ENCODE measurements at places on chromosomes 4 and X.
A peak's percentile ranks its signal among the peaks of the same experiment; 100 is the strongest.

DNA sequence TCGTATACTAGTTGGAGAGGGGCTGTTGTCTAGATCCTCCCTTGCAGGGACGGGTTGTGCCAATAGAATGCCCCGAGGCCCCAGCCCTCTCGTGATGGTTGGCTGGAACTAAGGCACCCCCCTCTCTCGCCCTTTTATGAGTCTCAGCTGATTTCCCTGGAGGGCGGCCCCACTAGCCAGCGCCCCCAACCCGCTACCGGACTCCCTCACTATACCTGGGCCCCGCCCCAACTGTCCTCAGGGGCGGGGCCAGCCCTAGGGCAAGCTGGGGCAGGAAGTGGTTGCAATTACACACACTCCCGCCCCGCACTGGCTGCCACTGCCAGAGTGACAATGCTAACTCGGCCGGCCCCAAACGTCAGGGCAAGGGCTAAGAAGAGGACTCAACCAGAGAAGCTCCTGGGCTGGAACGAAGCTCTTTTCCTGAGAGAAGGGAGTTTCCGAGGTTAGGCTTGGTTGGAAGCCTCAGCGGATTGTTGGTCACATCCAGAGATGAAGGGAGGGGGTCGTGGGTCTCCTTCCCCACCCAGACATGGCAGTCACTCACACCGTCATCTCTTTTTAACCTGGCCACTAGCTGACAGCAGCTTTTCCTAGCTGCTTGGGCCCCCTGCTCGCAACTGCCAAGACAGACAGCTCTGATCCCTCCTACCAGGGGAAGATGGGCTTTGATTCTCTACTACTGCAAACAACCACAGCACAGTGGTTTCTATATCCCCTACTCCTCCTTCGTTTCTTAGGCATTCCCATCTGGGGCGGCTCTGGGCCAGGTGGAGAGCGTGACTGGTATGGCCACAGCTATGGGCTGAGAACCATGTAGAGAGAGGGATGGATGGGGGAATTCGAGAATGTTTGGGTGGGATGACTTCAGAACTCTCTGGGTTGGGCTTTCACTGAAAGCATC, 21.0 kb upstream of the BCORL1 start:
- DNase-seq, result no peak

DNA sequence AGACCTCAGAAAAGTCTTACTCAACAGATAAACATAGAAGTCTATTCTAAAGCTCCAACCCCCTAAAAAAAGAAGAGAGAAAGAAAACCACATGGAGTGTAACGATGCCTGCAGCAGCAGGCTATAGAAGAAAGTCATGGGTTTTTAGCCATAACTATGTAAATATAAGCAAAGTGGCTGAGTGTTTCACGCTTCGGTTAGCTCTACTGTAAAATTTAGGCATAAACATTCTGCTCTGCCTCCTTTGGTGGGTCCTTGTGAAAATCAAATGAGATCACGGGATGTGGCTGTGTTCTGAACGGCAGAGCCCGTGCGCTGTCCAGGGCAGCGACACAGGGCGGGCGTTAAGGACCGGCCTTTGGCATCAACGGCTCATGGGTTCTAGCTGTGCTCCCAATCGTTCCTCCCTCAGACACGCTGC, 78.4 kb downstream of the IRF2 start:
- no peak for DNase-seq

DNA sequence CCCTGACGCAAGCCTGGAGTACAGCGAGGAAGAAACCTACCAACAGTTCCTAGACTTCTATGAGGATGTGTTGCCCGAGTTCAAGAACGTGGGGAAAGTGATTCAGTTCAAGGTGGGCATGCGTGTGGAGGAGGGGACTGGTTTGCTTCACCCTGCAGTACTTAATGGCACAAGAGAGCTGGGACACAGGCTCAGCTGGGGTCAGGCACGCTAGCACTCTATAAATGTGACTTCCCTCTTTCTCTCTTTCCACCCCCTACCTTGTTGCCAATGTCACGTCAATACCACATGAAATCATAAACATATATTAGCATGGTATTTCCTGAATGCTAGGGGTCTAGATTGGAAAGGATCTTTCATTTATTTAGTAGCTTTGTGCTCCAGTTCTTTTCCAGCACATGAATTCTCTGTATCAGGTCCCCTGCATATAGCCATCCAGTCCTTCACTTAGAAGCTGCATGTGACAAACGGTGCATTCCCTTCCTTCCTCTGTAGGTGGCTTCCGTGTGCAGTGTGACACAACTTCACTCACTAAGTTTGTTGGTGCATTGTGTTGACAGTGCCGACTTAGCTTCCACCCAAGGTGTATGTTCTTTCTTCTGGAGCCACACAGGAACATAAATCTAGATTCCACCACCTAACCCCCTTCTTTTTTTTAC, 25.6 kb downstream of the ZRSR2 start:
- DNase-seq, result peak; percentile 31

GRCh38 chr4:4989083-4989622, 30.1 kb downstream of the CYTL1 start:
- DNase-seq, result no peak

DNA sequence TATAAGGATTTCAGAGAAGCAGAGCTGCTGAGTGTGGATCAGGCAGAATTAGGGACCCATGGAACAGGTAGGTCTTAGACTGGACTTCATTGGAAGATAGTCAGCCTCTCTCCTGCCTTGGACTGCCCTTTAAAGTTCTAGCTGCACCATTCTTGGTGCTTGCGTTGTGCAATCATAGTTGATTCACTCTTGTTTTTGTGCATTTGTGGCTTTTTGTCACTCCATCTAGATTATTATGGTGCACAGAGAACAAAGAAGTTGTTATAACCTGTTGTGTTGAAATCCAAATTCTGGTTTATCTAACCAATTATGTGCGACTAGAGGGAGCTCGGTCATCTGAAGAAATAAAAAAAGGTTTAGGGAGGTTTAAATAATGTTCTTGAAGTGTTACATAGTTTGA, 59.3 kb downstream of the JADE1 start:
- peak; percentile 57 for DNase-seq

- DNase-seq, result peak; percentile 57
Observed at GRCh38 chrX:48972220-48973164, 848 bp upstream of the KCND1 start.

DNA sequence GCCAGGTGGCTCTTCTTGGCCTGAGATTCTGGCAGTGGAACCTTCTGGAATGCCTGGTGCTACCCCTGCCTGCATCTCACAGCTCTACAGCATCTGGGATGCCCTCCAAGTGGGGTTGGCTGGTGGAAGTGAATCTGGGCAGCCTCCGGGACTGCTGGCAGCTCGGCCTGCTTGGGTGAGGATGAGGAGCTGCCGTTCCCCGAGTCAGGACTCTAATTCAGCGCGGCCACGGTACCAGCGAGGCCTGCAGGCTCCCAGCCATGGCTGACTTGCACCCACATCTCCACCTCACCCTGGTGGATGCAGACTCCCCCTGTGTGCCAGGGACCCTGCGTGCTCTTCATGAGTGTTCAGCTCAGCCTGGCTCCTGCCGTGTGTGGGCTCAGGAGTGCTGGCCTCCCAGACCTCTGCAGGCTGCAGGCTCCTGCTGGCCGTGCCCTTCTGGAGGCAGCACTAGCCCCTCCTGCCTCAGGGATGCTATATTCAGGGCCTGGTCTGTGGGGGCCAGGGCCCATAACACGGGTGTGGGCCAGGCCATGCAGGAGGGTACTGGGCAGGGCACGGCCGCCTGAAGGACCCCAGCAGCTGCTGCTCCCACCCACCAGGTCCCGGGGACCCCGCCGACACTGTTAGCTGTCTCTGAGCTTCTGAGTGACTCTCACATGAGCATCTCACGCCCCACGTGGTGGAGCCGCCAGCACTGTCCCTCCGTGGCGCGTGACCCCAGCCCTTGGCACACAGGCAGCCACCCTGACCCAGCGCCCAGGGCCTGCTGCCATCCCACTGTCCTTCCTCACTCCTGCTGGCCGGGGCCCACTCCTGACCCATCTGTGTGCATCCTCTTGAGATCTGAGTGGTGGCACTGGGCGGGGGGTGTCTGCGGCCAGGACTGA, 10.6 kb downstream of the UVSSA start:
- no peak for DNase-seq

DNA sequence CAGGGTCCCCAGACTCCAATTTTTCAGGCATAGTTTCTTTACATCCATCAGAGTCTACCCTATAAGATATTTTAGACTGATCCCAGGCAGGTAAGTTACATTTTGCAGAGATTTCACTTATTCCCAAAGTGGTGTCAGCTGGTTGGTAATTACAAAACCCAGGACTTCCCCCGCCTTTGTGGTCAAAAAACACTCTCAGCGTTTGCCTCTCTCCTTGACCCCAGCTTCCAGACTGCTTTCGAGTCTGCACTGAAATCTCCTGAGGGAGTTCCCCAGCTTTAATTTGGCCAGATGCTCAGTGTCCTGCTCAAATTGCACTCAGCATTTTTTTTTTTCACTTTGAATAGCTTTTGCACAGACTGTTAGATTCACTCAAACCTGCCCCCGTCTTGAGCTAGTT, 11.2 kb upstream of the AMOT start:
- DNase-seq, result peak; percentile 40

DNA sequence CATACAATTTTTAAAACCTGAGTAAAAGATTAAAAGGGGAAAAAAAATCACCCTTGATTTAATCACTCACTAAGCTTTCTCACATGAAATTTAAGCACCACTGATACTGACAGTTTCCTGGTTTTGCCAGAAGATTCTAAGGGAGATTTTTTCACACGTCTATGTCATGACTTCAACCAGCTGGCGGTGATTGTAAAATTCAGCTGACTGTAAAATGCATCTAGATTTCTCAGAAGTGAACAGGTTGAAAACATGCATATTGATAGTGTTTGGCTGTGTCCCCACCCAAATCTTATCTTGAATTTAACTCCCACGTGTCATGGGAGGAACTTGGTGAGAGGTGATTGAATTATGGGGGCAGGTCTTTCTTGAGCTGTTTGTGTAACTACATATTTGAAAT, 566.8 kb downstream of the PCDH18 start:
- no peak for DNase-seq

- no peak for DNase-seq
Observed at GRCh38 chrX:9775930-9776329, 10.3 kb upstream of the GPR143 start.

DNA sequence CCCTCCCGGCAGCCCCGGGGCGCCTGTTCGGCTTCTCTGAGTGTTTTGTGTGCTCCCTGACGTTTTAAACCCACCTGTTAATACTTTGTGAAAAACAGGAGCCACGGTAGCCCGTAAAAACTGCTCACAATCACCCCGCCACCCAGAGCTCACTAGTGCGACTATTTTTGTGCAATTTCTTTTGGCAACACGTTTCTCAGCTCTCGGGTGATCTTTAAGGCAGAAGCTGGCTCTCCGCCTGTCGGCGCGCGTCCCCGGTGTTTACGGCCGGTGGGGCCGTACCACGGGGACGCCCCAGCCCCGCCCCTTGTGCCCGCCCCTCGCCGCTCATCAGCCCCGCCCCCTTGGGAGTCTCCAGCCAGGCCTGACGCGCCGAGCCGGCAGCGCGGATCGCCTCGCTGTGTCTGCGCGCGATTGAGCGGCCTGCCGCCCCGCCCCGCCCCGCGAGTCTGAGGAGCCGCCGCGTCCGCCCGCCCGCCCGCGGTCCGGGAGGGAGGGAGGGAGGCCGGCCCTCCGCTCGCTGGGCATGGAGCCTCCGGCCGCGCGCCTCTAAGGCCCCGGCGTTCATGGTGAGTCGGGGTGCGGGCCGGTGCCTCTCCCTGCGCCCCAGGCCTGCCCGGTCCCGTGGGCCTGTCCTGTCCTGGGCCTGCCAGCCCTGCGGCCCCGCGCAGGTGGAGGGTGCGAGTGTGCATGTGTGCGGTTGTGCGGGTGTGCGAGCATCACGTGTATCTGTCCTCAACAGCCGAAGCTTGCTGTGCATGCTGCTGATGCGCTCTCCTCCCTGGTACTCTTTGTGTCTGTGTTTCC, 56.2 kb upstream of the TADA2B start:
- peak; percentile 93 for DNase-seq

DNA sequence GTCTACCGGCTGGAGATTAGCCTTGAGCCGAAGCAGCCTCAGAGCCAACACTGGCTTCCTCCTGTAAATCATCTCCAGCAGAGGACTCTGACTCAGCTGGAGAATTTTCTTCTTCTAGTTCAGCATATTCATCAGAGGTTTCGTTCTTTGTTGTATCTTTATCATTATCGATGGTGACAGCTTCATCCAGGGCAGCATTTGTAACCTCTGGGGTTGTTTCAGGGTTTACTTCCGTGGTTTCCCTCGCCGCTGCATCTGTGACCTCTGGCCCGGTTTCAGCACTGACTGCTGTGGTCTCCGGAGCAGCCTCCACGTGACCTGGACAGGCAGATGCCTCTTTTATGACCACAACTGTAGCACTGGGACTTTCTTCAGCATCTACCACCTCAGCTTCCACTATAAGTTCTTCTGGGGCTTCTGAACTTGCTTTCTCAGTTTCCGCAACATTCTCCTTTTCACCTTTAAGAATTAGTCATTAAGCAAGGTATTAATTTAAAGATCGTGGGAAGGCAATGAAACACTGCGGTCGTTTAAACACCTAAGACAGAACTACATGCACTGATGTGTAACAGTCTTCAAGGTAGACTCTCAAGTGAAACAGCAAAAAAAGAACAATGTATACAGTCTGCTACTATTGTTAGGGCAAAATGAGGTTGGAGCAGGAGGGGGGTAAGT, 13.3 kb downstream of the MGARP start:
- peak; percentile 55 for DNase-seq

- DNase-seq, result no peak
Observed at GRCh38 chrX:53319614-53320542, 38.5 kb upstream of the IQSEC2 start.

DNA sequence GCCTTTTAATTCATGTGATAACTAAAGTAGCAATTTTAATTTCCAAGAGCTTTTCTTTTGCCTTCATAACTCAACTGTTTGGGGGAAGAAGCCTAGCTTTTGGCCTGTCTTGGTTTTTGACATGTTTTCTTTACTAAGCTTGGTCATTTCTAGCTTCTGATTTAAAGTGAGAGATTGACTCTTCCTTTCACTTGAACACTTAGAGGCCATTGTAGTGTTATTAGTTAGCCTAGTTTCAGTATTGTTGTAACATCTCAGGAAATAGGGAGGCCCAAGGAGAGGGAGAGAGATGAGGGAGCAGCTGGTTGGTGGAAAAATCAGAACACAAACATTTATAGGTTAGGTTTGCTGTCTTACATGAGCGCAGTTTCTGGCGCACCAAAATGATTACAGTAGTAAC, 44.8 kb downstream of the DCLK2 start:
- DNase-seq, result no peak

DNA sequence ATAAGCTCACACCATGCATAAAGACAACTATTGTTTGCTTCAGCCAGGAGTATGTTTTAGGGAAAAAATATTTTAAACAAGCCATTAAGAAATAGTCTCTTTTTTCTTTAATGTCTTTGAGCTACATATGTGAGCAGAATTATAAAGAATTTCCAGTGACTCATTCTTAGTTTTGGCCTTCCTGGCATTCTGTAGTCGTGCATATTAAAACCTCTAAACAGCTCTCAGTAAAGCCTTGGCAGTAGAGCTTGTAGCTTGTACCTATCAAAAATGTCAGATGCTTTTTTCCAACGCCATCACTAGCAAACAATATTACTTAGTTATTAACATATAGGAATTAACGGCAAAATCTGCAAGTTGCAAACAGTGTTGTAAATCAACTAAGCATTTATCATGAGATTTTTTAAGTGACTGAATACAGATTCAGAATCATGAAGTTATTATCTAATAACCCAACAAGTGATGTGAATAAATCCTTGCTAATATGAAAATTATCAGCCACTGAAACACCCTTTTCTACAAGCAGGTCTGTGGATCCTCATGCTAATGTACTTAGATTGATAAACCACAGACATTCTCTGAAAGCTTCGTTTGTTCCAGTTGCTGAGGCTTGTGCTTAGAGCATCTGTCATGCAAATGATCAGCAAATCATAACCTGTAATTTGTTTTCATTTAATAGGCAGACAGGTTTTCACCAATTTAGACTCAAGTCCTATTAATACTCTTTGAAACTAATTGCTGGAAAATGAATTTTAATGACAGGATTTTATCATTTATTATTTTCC, 412.0 kb upstream of the ATOH1 start:
- peak; percentile 7 for DNase-seq
